ENCODE measurements at places on chromosomes 1 and 21. TPM values are rescaled to one million over a fixed set of nuclear protein-coding genes. Genes with fewer than 3 reads are reported as not detected.

The PLA2G2C gene
- 1.0 TPM for total RNA-seq

The BTBD8 gene
- total RNA-seq = 1.4 TPM

The SPRR4 gene
- total RNA-seq = not detected

The TSPAN2 gene
- 1.1 TPM for total RNA-seq

The PAPPA2 gene
- 0.12 TPM for total RNA-seq
